CD4-positive, alpha-beta T cell treated with Interleukin-10 for 1 hour (primary cell): ENCODE measurements at places on chromosomes 16 and 17.

DNA sequence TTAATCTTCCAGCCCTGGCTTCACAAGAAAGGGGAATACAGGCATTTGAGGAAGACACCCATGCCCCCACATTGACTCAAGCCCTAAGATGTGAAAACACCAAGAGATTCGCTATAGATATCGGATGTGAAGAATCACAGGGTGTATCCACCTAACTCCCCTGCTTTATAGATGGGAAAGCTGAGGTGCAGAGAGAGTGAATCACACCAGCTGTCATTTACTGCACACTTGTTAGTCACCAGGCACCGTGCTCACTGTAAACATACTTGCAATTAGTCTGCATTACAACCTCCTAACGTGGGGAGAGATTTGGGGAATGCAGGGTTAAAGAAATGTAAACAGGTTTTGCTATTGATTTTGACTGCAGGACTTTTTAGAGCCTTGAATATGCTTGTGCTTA, 325.5 kb downstream of the C16orf95 start:
- no peak for DNase-seq

GRCh38 chr17:81566461-81567126, 14.4 kb upstream of the FAAP100 start:
- DNase-seq = no peak

GRCh38 chr17:8846768-8847211, 20.7 kb downstream of the PIK3R6 start:
- DNase-seq = peak; percentile 15

DNA sequence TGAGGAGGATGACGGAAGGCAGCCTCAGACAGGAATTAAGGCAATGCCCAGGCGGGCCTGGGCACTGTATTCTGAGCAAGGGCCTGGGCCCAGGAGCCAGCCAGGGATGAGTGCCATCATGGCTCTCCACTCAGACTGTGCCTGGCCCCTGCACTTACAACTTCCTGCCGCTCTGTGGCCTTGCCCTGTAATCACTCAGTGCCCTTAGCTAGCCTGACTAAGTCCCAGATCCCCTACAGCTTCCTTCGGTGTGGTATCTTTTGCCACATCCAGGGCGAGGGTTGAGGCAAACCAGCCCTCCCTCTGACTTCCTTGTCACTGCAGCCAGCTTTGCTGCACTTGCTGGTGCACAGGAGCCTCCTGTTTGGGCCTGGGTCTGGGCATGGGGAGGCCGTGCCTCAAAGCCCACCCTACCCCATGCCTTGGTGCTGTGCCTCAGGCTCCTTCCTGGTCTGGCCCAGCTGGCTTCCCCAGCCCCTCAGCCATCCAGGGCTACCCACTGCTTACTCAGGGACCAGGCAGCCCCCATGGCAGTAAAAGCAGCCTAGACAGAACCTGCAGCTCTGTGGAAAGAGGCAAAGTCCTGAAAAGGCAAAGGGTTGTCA, 9.3 kb downstream of the SLC46A1 start:
- DNase-seq = no peak

DNA sequence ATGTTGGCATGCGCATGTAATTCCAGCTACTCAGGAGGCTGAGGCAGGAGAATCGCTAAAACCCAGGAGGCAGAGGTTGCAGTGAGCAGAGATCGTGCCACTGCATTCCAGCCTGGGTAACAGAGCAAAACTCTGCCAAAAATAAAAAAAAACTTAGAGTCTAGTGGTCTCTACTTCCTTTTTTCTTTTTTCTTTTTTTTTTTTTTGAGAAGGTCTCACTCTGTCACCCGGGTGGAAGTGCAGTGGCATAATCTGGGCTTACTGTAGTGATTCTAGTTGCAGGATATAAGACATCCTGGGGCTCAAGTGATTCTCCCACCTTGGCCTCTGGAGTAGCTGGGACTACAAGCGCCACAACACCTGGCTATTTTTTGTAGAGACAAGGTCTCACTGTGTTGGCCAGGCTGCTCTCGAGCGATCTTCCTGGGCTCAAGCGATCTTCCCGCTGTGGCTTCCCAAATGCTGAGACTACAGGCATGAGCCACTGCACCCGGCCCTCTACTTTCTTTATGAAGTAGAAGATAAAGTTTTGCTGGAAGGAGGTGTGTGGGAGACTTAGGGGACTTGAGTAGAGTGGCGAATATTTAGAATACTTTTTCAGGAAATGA, 47.9 kb upstream of the TAOK1 start:
- DNase-seq = no peak

GRCh38 chr17:27284811-27285415, 9.0 kb upstream of the WSB1 start:
- DNase-seq = no peak

DNA sequence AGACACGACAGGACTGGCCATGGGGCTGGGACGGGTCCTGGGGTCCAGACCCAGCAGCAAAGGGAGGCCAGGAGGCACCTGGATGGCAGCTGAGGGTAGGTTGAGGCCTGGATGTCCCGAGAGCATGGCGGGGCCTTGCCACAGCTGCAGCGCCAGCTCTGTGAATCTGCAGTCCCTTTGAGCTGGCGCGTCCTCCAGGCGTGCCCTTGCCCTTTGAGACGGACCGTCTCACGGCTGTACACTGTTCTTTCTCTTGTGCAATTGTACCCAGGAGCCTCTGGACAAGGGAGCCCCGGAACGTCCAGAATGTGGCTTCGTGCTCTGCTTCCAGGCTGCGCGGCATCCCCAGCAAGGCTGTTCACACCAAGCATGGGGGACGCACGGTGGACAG, 69.5 kb upstream of the CIBAR2 start:
- DNase-seq = no peak

- DNase-seq = no peak
Measured at GRCh38 chr17:28895794-28896447, 1.6 kb downstream of the FLOT2 start.

DNA sequence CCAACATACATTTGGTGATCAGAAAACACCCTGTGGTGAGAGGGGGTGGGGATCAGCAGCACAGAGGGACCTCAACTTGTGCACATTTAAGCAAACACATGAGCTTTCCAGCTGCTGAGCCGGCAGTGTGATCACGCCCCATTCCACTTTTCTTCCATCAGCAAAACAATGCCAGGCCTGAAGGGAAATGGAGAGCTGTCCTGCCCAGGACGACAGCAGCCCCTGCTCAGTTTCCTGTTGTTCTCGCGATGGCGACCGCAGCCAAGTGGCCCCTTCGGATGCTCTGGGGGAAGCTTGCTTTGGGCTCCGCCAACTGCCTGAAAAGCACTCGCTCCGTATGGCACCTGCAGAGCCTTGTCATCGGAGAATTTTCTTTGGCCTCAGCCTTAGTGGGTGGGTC, 272.3 kb downstream of the FOXL1 start:
- no peak for DNase-seq

- DNase-seq = no peak
Measured at GRCh38 chr17:38748892-38749222, 721 bp upstream of the PCGF2 start.

- DNase-seq = no peak
Measured at GRCh38 chr16:11394593-11394960, 49.3 kb downstream of the RMI2 start.

- no peak for DNase-seq
Measured at GRCh38 chr17:4162321-4162720, 19.3 kb downstream of the CYB5D2 start.

GRCh38 chr16:4158143-4159093, 42.2 kb upstream of the ADCY9 start:
- DNase-seq = no peak

- no peak for DNase-seq
Measured at GRCh38 chr16:27286451-27286850, 17.9 kb upstream of the NSMCE1 start.

DNA sequence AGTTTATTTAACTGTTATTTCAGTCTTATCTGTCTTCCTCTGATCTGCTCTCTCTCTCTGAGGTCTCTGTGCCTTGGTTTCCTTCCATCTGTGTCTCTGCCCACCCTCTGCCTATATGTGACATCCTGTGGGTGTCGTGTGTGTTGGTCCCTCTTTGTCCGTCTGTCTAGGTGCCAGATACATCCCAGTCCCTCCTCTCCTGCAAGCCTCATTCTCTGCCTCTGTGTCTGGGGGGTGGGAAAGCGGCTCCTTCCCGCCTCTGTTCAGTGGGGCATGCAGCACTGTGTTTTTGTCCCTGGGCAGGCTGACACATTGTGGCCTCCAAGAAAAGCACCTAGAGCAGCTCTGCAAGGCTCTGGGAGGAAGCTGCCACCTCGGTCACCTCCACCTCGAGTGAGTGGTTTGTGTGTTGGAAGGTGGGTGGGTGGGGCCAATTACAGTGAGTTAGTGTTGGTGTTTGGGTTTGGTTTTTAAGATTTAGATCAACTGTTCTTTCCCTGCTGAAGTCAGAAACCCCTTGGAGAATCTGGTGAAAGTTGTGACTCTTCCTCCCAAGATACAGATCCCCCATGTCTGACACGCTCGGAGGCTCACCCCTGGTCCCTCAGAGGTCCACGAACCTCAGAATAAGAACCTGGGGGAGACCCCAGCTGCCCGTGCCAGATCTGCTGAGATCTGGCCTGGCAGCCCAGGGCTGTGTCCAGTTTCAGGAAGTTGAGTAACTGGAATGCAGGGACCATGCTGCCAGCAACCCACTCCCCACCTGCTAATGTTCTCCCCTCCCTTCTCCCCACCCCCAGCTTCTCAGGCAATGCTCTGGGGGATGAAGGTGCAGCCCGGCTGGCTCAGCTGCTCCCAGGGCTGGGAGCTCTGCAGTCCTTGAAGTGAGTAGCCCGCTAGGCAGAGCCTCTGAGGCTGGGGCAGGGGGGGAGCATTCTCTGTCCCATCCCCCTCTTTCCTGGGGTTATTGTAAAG, 50.9 kb upstream of the CPNE2 start:
- peak; percentile 85 for DNase-seq

DNA sequence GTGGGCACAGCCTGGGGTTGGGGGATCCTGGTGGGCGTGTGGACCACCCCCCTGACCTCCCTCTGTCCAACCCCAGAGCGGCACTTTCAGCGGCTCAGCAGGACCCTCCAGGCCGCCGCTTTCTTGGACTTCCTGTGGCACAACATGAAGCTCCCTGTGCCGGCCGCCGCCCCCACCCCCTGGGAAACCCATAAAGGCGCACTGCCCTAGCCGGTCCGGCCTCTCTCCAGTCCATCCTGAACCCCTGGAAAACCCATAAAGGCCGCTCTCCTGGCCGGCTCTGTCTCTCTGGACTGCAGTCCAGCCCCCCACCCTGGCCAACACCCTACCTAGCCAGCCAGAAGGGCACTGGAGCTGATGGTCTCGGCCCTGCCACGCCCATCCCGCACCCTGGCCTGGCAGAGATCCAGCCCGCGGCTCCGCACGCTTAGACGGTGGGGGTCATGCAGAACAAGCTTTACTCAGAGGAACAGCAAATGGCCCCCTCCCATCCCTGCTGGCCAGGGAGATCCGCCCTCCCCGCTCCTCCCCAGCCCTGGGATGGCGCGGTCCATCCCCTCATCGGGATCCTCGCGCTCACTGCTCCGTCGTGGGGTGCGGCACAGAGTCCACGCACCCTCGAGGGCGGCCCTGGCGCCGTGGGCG, 2.7 kb downstream of the NOXO1 start:
- no peak for DNase-seq

- DNase-seq = peak; percentile 57
Measured at GRCh38 chr17:48915459-48916282, 7.5 kb downstream of the UBE2Z start.

GRCh38 chr16:86089991-86090390, 191.0 kb downstream of the IRF8 start:
- no peak for DNase-seq

GRCh38 chr16:84115919-84116719, 623 bp downstream of the MBTPS1 start:
- DNase-seq = peak; percentile 65

DNA sequence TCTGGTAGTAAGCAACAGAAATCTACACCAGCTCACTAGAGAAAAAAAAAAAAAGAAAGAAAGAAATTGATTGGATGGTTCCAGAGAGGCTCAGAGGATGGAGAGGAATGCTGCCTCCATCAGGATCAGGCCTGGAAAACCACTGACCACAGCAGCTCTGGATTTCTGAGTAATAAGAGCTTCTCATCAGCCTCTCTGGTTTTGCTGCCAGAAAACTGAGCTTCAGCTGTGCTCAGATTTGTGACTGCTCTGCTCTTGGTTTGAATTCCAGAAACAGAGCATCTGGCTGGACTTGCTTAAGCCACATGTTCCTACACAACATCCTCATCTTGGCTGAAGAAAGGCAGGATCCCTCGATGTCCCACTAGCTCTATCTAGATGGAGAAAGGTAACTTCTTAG, 25.9 kb downstream of the IRX6 start:
- no peak for DNase-seq

DNA sequence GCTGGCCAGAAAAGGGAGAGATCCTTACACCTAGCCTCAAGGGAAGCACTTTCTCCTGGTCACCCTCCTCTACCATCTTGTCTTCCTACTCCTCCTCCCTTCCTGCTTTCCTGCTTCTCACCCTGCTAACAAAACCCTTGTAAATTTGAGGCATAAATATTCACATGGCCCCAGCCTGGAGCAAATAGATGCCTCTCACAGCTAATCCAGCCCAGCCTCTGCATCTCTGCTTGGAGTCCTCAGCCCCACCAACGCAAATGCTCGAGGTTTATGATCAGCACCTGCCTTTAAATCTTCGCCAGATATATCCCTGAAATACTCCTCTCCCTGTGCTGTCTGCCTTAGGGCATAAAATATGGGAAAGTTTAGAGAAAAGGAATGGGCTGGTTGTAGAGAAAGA, 205.2 kb upstream of the CDH5 start:
- no peak for DNase-seq

- DNase-seq = no peak
Measured at GRCh38 chr17:30200106-30200505, 35.4 kb downstream of the SLC6A4 start.

- no peak for DNase-seq
Measured at GRCh38 chr16:83068686-83069085, 441.9 kb downstream of the CDH13 start.

- no peak for DNase-seq
Measured at GRCh38 chr16:13193721-13194120, 292.3 kb downstream of the SHISA9 start.

DNA sequence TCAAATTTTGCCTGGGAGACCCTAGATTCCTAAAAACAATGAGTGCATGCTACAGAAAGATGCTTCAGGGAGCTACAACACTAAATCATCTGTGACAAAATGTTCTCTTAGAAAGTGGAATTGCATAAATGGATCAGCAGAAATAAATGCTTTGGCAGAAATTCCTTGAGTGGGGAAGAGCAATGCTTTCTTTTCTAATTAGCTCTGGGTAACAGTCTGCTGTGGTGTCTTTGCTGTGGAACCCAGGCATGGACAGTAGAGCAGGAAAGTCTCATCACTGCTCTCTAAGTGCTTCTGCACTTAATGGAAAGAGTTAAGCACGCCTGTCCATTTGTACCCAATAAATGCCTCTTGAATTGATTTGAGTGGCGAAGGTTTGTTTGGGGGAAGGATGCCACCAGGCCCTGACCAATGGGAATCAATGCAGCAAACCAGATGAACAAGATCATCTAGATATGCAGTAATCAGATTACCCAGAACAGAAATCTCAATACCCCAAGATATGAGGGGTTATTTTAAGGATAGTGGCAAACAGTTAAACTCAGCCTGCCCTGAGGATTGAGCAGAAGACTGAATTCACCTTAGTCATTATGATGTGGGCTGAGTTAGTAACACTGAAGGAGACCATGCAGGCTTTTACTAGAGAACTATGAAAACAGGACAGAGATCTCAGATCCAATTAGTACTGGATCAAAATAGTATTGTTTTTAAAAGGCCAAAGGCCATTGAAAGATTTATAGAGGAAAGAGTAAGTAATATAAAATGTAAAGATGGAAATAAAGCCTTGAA, 13.6 kb downstream of the HLF start:
- DNase-seq = no peak

- peak; percentile 0 for DNase-seq
Measured at GRCh38 chr17:37710344-37710886, 34.4 kb downstream of the HNF1B start.

- DNase-seq = no peak
Measured at GRCh38 chr17:80980397-80981061, 11.1 kb upstream of the CHMP6 start.

GRCh38 chr16:81181013-81181720, 57.3 kb upstream of the BCO1 start:
- no peak for DNase-seq
